GM23248 (cell line): ENCODE measurements at places on chromosomes 7 and 10. TPM values are rescaled to one million over a fixed set of nuclear protein-coding genes. Genes with fewer than 3 reads are reported as not detected.

EBLN1 gene
- not detected in 2 replicates for polyA plus RNA-seq

SUN3 gene
- polyA plus RNA-seq: not detected in 2 replicates

VSIR gene
- polyA plus RNA-seq: 152 and 153 TPM in 2 replicates

PPP1R3C gene
- 98.8 and 99.9 TPM in 2 replicates for polyA plus RNA-seq

SP8 gene
- polyA plus RNA-seq: not detected in 2 replicates

VENTX gene
- not detected in 2 replicates for polyA plus RNA-seq

DLG5 gene
- polyA plus RNA-seq: 4.4 and 5.0 TPM in 2 replicates
